ENCODE measurements at places on chromosomes 6 and 20.

DNA sequence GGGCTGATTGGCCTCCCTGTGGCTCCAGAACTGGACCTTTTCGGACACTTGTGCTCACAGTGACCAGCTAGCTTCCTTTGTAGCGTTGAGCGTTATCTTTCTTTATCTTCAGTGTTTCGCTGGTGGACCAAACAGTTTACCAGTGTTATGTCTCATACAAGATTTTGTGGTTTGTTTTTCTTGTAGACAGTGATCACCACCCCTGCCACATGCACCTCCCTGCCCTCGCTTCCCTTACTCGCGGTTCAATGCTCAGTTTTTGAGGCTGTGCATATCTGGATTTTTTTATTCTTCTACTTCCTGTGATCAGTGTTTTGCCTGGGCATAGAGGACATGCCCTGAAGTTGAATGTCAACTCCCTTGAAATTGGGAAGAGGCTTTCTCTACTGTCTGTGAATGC lies 16.4 kb downstream of the MYT1 start:
- no peak for DNase-seq

DNA sequence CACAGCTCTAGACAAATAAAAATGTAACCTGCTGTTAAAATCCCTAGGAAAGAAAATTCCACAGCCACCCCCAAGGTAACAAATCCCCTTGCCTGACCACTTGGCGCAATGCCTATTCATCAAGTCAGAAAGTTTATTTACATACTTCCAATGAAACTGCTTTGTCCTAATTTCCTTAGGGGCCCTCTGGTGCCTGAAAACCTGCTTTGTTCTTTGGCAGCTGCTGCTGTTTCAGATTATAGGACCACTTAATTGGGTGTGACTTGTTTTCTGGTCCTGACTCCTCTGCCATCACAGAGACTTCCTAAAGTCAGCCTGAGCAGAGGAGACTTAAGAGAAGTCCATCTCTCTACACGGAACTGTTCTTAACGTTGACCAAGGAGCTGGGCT lies 323.6 kb downstream of the UBE3D start:
- DNase-seq: no peak

- no peak for DNase-seq
Observed at GRCh38 chr6:79783670-79784394, 152.7 kb downstream of the SH3BGRL2 start.

DNA sequence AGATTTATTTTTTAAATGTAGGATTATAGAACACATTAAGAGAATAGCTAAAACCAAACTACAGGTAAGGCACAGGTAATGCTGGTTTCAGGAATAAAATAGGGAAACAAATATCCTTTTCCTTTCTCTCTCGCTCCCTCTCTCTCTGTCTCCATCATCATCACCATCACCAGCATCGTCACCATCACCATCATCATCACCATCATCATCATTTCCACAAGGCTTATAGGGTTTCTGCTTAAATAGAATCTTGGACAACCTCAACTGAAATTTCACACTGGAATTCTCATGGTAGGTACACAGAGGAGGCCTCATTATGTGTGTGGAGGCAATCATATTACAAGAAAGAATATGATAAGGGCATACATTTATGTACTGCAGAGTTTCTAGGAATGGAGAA lies 823.6 kb downstream of the MAFB start:
- DNase-seq: no peak

DNA sequence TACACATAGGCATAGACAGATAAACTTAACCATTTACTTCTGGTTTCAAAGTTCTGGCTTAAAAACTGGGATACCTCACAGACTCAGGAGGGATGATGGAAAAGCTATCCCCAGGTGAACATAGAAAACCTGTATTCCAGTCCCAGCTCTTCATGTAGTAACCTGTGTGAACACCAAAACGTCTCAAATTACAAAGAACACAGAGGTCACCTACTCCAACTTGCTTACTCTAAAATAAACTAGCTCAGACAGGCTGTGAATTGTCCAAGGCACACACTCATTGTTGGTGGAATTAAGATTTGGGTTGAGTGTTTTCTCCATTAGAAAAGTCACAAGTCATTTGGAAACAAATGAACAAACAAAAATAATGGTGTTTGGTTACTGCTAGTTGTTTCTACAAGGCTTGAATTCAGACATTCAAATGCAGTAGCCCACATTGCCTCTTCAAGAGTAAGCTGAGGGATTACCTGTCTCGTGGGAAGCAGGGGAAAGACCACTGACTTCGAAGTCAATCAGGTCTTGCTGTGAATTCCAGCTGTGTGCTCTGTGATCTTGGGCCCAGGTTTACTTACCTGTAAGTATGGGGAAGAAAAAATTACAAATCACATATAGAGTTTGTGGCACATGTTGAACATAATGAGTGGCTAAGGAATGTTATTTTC lies 48.2 kb upstream of the LRRC1 start:
- DNase-seq: no peak

- DNase-seq: no peak
Observed at GRCh38 chr20:37277253-37277593, 12.2 kb upstream of the MANBAL start.

- DNase-seq: no peak
Observed at GRCh38 chr6:46113370-46113769, 16.4 kb upstream of the ENPP4 start.

- DNase-seq: no peak
Observed at GRCh38 chr6:22666586-22666985, 97.2 kb downstream of the HDGFL1 start.

GRCh38 chr6:130994319-130995097 lies 68.5 kb downstream of the EPB41L2 start:
- no peak for DNase-seq

GRCh38 chr6:21073318-21073839 lies 520.2 kb upstream of the SOX4 start:
- DNase-seq: no peak

- DNase-seq: no peak
Observed at GRCh38 chr6:2921520-2922115, 18.5 kb upstream of the SERPINB9 start.

- DNase-seq: no peak
Observed at GRCh38 chr6:43235841-43236240, 6.6 kb upstream of the DNPH1 start.

DNA sequence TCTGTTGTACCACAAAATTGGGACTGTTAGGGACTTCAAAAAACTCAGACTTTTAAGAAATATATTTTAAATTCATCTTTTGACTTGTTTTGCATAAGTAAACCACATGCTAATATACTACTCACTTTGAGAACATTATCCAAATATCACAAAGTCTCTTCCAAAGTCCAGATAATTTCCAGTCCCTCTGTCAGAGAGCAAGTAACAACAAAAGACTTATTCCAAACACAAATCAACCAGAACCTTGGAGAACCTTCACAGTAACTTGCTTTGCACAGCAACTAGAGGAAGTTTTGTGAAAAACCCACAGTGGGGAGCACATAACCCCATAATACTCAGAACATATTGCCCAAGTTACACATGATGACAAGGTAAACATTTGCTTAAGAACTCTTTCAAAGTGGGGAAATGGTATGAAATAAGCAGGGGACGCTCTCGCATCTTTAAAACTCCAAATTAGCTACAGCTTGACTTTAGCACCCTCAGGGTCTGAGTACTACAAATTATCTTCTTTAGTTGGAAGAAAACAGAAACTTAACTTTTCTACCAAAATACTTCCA lies 37.8 kb downstream of the CENPW start:
- DNase-seq: no peak

GRCh38 chr6:27470023-27470422 lies 2.9 kb downstream of the ZNF184 start:
- no peak for DNase-seq

GRCh38 chr6:75114806-75115205 lies 91.0 kb downstream of the COL12A1 start:
- no peak for DNase-seq

- no peak for DNase-seq
Observed at GRCh38 chr6:124825564-124825963, 136.7 kb upstream of the RNF217 start.

DNA sequence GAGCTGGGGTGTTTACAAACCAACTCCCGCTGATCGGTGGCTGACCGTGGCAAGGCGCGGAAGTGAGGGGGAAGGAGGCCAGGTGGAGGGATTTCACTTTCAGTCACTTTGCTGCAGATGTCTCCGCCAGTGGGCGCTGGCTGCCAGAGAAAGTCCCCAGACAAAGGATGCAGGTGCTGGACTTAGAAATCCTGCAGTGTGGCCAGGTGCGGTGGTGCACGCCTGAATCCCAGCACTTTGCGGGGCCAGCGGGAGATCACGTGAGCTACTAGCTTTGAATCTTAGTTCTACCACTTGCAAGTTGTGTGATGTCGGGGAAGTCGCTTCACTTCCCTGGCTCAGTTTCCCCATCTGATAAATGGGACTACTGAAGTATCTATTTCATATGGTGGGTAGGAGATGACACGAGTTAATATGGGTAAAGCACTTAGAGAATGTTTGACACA lies 180.4 kb downstream of the ZNF217 start:
- DNase-seq: no peak

GRCh38 chr20:371755-372542 lies 8.6 kb upstream of the TRIB3 start:
- peak; percentile 92 for DNase-seq

DNA sequence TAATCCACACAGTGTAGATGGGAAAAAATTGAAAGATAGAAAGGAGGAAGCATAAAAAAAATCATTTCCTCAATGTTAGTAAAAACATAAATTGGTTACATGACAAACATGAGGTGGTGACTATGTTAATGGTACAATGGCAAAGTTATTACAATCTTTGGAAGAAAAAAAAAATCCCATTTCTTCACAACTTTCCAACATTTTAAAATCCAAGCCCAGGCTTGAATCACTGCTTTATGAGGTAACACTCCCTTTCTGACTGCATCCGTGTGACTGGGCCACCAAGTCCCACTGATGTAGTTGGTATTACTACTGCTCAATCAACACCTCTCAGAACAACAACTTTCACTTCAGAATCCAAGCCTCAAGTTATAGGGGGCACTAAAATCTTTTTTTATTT lies 160.4 kb downstream of the BTBD9 start:
- DNase-seq: no peak

GRCh38 chr6:7172649-7173048 lies 64.9 kb downstream of the RREB1 start:
- DNase-seq: peak; percentile 70
